ENCODE measurements at places on chromosomes 5 and 9. TPM values are rescaled to one million over a fixed set of nuclear protein-coding genes. Genes with fewer than 3 reads are reported as not detected.

DNA sequence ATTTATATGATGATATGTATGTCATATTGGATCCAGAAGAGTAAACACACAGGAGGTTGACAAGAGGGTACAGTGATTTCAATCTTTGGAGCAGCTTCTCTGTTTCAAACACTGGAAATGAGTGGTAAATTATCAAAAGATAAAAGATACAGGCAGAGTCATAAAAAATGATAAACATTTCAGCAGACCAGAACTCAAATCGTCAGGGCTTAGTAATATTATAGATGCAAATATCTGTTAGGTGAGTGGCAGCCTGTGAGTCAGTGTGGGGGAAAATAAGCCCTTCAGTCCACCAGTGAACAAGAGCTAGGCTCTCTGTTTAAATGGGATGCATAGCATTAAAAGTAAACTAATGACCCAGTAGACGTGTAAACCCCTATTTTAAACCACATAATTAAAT lies 1378.1 kb downstream of the EFNA5 start:
- H3K27ac ChIP-seq: no peak overlapping the region
- DNase-seq: no peak
- no peaks in the 10 kb centered on the region for H3K27me3 ChIP-seq
- H3K4me3 ChIP-seq: no peak overlapping the region
- no peaks in the 10 kb centered on the region for H3K4me1 ChIP-seq

DNA sequence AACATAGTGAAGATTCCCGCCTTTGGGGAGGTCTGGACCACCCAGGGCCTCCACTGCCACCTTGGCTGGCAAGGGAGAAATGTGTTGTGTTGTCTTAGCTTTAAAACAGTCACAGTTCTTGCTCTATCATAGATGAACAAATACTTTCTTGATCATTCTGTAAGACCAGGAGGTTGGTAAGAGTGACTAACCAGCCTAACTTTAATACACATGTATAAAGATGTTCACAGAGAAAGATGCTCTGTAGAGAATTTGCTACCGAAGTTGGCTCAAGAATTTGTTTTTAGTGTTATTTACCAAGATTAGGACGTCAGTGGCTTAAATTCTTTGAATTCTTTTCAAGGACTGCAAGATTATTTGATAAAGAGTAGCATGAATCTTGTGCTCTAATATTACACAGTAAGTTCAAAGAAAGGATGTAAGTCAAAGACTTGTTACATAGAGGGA lies 28.4 kb downstream of the GLRX start:
- H3K27me3 ChIP-seq: no peaks in the 10 kb centered on the region
- H3K36me3 ChIP-seq: no peaks in the 10 kb centered on the region
- DNase-seq: no peak
- H3K4me1 ChIP-seq: peaks cover 19% of the 10 kb centered on the region
- H3K4me3 ChIP-seq: no peak overlapping the region

DNA sequence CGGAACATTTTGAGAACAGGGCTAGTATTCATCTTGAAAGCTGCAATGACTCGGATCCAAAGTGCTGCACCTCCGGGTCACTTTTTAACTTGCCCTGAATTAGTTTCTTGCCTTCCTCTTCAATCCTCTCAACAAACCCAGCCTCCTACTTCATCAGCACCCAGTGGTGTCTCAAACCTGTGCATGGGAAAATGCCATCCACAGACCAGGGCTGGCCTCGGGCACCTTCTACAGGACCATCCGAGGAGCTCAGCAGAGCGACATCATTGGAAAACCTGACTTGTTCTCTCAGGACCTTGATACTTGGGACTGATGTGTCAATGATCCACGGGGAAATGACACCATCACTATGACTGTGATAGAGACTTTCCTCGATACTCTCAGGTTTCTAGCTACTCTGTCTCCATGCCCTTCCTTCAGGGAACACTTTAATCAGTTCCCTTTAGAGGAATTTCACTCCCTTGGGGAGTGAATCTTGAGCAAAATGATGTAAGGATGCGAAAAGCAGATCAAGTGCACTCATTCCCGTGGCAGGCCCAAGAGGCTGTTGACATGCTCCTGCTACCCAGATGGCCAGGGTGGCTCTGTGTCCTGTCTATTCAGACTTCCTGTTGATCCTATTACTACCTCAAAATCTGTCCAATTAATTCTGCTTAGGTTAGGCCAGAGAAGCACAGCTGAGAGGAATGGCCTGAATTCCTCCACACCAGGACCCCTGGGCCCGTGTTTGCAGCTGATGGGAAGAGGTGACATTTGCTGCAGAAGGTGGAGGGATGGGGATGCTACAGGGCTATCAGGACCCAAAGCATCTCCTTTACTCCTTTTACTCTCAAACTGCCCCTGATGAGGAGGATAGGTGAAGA lies 96.5 kb upstream of the SLC25A48 start:
- no peak for DNase-seq
- H3K36me3 ChIP-seq: no peaks in the 10 kb centered on the region
- no peak overlapping the region for H3K4me3 ChIP-seq
- no peaks in the 10 kb centered on the region for H3K4me1 ChIP-seq
- H3K27ac ChIP-seq: no peak overlapping the region

- H3K4me1 ChIP-seq: peaks cover 12% of the 10 kb centered on the region
- DNase-seq: no peak
- H3K36me3 ChIP-seq: no peaks in the 10 kb centered on the region
- H3K27ac ChIP-seq: no peak overlapping the region
- peak overlapping the region; percentile 94 for H3K4me3 ChIP-seq
Observed at GRCh38 chr5:178624631-178625546, 2.0 kb downstream of the CLK4 start.

Gene GHR
- polyA plus RNA-seq: 4.3 TPM

Gene LCP2
- polyA plus RNA-seq: 9.3 TPM

Gene ECPAS
- polyA plus RNA-seq: 21.0 TPM

Gene F2RL2
- 0.46 TPM for polyA plus RNA-seq

Gene OTP
- not detected for polyA plus RNA-seq

All from adrenal gland (tissue), 19 donors.